ENCODE measurements at places on chromosomes 7 and 10.

GRCh38 chr7:55509322-55509721 lies 63.0 kb downstream of the VOPP1 start:
- no peak for DNase-seq

GRCh38 chr7:36100634-36101033 lies 52.4 kb upstream of the EEPD1 start:
- DNase-seq, result no peak

GRCh38 chr7:997404-998395 lies 14.7 kb downstream of the CYP2W1 start:
- DNase-seq, result no peak

DNA sequence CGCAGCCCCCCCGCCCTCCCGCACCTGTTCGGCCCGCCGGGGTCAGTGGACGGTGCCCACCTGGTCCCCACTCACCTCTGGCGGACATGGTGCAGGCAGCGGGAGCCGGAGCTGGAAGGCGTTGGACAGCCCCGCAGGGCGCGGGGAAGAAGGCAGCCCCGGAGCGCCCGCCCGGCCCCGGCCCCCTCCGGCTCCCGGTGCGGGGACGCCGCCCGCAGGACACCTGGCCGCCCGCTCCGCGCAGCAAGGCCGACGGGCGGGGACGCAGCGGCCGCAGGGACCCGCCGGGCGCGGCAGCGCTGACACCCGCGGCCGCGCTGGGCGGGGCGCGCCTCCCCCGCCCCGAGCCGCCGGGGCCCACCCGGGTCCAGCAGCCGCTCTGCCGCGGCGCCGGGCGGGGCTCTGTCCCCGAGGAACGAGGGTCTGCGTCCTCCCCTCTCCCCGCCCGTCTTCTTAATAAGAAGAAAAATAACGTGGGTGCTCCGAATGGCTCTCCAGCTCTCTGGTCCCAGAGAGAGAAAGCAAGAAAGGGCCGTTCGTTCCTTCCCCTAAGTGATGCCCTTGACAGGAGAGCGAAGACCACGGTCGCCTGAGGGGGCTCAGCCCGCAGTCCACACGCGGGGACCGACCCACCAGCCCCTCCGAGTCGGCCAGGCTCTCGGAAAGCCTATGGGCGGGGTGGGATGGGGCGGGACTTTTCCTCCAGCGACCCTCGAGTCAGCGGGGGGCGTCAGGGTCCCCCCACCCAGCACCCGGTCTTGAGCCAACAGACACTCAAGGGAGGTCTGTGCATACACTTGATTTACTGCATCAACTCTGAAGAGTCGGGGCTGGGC lies 53.4 kb upstream of the FHIP2A start:
- DNase-seq, result no peak

DNA sequence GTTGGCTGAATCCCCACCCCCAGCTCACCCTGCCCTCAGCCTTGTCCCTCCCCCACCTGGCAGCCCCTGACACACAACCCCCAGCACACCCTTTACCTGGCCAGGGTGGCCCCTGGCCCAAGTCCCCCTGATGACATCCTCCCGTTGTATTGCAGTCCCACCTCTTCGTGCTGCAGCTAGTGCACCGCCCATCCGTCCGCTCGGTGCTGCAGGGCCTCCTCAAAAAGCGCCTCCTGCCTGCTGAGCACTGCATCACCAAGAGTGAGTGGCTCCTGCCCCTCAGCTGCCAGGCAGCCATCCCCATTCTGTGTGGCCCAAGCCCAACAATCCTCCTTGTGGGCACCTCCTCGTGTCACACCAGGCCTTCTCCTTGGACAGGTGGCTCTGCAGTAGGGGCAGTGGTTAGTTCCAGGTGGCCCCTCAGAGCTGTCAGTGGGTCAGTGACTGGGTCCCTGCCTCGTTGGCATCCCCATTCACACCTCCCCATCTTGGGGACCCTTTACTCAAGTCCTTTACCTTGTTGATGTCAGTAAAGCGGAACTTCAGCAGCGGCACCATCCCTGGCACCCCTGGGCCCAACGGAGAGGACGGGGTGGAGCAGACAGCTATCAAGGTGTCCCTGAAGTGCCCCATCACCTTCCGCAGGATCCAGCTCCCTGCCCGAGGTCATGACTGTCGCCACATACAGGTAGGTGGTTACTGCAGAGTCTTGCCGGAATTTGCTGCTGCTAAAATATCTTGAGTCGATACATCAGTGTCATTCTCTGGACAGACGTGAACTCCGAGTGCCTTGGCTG lies 14.3 kb downstream of the ZMIZ2 start:
- no peak for DNase-seq

DNA sequence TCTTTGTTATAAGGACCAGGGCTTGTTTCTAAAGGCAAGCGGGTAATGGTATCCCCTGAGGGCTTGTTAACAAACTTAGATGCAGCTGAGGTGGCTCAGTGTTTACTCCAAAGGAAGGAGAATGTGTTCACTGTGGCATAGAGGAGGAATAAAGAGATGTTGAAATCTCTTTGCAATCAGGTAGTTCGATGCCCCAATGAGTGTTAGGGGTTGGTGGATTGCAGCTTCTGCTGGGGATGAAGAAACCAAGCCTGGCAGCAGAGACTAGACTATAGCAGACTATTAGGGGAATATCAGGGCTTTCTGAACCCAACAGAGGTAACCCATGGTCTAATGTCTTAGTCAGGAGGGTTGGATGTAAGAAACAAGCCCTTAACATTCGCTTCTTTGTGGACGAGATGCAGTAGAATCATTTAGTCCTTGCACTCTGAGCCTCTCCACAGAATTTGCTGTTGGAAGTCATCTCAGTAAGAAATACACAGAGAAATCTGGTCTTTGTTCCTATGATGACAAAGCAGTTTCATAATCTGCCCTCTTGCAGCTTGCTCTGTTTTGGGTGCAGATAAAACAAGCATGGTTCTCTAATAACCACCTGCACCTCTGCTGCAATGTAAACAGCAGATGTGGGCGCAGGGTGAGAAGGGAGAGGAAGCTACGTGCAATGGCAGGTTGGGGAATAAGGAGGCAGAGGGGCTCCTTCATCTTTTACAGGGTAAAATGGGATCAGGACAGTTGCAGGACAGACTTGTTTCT lies 108.6 kb downstream of the NRF1 start:
- no peak for DNase-seq

- no peak for DNase-seq
Observed at GRCh38 chr10:71438761-71439160, 42.0 kb downstream of the CDH23 start.

DNA sequence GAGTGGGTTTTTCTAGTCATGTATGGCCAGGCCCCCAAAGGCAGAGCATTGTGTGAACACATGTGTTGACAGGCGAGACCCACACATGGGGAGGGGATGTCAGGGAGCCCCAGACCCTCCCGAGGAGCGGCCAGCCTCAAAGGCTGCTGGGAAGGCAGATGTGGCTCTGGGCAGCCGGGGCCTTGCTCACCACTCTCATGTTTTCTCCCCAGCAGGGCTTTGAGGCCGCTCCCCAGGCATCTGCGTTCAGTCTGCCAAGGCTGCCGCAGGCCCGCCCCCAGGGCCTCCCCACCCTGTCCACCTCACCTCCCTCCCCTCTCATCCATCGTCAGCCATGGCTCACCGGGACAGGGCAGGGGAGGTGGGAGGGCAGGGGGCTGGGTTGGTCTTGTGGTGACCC lies 16.6 kb upstream of the VSIR start:
- DNase-seq, result no peak

GRCh38 chr7:19119372-19119771 lies 1.9 kb upstream of the TWIST1 start:
- no peak for DNase-seq

GRCh38 chr10:5533098-5533731 lies 8.5 kb downstream of the CALML3 start:
- no peak for DNase-seq

GRCh38 chr7:116967983-116968382 lies 14.7 kb downstream of the ST7 start:
- DNase-seq, result no peak

DNA sequence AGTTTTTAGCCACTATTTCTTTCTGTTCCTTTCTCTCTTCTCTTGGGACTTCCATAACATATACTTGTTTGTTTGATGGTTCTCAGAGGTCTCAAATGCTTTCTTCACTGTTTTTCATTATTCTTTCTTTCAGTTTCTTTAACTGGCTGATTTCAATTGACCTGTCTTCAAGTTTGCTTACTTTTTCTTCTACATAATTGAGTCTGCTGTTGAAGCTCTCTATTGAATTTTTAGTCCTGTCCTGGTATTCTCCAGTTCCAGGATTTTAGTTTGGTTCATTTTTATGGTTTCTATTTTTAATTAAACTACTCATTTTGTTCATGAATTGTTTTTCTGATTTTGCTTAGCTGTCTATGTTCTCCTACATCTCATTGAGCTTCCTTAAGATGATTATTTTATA lies 1305.3 kb upstream of the CELF2 start:
- no peak for DNase-seq

DNA sequence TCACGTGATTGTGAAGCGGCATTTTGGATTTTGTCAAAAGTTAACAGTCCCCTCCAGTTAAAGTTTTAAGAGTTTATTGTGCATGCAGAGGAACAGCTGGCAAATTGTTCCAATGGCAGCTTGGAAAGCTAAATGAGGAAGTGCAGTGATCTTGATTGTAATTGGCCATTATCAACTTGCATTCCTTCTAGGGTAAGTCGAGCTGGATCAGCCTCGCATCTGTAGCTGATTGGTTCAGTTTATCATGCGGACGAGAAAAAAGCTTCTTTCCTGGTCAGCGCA lies 566 bp downstream of the ZNF789 start:
- DNase-seq, result no peak

DNA sequence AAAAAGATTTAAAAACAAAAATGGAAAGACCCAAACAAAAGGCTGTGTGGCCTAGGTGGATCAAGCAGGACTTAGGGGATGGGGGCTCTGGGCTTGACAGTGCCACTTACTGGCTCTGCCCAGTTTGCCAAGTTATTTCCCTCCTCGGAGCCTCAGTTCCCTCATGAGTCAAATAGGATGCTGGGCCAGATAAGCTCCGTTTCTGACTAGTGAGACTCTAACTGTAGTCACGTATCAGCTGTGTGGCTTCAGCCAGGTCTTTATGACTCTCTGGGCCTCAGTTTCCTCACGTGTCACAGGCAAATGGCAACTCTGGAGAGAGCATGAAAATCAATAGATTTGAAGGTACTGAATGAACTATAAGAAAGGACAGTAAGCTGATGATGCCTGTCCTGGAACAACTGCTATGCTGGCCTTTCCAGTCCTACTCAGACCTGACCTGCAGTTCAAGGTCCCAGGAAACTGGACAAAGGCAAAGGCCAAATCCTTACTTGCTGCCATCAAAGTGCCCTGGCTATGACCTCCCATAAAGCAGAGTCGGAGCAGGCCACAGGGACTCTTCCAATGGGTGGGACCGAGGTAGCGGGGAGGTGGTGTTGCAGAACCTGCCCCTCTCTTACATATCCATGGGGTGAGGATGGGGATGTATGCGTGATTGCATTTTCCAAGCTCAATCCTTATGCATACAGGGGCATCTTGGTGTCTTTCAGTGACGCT lies 27.0 kb downstream of the FAM53B start:
- DNase-seq, result no peak

- no peak for DNase-seq
Observed at GRCh38 chr7:130488392-130489139, 3.3 kb upstream of the MEST start.

DNA sequence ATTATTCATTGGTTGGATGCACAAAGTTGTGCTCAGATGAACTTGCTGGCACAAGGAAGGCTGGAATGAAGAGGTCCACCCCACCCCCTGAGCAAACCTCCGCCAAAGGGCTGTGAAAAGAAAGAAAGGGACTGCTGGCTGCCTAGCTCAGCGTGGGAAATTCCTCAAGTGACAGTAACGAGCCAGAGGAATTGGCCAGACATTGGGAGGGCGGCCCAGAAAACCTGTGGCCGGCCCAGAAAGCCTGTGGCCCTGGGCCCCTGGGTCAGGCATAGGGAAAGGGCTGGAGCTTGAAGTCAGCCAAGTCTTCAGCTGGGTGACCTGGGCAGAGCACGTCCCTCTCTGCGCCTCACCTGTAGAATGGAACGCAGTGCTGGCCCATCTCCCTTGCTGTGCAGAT lies 30.6 kb upstream of the CTBP2 start:
- no peak for DNase-seq

DNA sequence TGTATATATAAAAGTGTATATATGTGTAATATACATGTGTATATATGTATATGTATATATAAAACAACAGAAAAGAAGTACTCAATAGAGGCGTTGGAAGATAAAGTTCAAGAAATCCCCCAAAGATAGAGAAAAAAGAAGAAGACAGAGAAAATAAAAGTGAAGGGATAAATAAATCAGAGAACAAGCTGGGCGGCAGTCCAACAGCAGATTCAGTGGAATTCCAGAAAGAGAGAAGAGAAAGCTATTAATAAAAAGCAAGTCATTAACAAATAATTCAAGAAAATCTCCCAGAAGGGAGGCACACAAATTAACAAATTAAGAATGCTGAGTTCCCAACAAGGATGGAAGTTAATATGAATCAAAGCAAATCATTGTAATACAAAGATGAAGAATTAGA lies 59.3 kb upstream of the RNF148 start:
- DNase-seq, result no peak

GRCh38 chr10:113291413-113291812 lies 261.4 kb upstream of the HABP2 start:
- DNase-seq, result no peak

DNA sequence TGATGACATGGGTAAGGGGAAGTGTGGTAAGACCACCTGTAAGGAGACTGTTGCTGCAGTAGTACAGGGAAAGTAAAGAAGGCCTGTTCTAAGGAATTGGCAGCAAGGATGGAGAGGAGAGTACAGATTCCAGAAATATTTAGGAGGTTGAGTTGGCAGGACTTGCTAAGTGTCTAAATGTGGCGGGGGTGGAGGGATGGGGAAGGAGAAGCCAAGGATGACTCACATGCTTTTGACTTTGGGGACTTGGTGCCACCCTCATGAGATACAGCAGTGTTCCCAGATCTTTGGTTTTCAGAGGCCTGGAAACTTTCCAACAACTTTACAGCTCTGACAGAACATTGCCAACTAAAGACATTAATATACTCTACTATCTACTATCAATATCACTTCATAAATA lies 45.4 kb downstream of the CDK6 start:
- no peak for DNase-seq

DNA sequence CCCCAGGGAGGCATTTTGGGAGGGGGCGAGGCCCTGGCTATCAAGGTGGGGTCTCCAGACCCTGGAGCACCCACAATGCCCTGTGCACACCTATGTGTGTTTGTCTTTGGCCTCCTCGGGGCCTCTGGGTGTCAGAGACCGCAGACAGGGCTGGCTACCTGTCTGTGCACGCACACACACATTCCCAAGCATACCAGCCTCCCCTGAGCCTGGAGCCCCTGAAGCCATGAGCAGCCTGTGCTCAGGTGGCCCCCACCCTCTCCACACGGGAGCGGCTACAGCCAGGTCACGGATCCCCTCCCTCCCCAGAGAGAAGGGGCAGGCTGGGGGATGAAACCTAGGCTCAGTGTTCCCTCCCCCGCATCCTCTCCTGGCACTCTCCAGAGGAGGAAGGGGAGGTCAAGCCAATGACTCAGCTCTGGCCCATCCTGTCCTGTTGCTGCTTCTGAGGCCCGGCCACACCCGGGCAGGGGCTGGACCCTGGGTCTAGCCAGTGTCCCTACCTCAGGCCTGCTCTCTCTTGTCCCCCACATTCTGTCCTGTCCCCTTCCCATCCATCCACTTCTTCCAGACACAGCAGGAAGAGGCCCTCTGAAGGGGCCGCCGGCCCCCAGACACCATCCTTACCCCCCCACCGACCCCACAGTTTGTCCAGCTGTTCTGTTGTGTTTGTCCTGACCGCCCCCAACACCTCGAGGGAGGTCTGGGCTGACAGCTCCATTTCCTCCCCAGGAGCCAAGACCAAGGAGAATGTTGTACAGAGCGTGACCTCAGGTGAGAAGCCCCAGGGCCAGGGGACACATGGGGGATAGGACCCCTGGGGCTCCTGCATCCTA lies 720 bp downstream of the SNCG start:
- no peak for DNase-seq
